ENCODE measurements at places on chromosomes 3 and 15.
A peak's percentile ranks its signal among the peaks of the same experiment; 100 is the strongest.

DNA sequence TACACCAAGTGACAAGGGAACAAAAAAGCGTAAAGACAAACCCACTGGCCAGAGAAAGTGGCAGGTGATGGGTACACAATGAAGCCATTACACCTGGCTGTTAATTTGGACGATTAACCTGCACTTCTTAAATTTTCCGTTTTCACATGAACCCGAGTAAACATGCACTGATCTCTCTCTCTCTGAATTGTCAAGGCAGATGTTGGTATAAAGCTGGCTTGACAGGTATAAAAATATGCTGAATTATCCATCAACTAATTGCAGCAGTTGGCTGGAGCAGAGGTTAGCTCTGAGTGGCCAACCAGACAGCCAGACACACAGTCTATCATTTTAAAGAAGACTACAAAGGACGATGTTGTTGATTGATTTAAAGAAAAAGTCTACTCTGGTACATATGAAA lies 561.7 kb upstream of the ALCAM start:
- DNase-seq: no peak

DNA sequence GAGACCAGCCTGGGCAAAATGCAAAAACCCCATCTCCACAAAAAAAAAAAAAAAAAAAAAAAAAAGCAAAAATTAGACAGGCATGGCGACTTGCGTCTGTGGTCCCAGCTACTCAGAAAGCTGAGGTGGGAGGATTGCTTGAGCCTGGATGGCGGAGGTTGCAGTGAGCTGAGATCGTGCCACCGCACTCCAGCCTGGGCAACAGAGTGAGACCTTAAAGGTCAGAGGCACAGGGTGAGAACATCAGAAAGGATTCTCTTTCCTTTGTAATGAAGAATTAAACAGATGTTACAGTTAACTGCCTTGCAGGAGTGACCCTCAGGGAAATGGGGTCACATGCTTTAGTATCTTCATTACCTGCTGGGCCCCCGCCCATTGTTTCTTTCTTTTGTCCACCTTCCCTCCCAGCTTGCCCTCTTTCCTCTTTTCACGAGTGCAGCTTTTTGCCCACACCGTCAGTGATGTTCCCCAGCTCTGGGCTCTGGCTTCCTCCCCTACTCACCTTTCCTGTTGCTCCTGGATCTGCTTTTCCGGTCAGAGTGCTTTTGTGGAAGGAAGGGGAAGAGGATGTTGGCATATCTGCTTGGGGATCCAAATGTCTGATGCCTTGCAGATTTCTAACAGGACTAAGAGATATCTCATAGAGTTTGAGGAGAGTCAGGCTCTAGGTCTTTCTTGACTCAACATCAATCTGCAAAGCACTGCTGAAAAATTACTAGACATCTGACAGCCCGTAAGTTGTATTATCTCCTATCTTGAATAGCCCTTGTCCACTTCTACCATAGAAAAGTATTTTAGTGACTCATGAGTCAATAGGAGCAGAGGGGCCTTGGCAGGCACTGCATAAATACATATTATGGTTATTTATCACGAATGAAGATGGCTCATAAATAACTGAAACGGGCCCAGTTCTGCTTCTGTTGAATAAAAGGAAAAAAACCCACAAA lies 35.6 kb upstream of the NDUFB4 start:
- DNase-seq: no peak

DNA sequence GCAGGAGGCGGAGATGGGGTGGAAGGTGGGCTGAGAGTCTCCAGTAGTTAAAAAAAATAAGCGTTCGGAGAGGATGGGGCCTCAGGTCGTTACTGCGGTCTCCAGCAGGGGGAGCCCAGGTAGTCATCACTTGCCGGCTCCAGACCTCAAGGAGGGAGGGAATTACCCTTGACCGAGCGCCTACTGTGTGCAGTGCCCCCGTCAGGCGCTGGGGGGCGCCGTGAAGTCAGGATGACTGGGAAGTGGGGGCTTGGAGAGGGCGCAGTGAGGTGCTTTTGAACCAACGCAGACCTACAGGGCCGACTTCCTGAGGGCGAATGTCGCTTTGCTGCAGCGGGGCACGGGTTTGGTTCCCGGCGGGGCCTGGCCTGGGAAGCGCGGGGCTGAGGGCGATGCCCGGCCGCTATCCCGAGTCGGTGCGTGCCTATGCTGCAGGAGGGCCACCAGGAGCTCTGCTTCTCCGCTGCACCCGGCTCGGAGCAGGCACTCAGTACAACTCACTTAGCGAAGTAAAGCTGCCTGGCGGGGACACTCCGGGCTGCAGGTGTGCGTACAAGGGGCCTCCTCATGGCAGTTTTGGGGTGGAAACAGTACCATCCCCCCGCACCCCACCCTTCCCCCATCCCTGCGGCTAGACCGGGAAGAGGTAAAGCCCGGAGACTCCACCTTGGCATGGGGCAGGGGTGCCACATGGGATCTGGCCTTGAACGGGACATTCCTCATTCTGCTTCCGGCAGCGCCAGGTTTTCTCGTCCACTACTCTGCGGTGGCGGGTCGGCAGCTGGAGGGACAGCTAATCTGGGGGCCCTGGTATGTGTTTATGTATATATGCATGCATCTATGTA lies 79.8 kb downstream of the RHCG start:
- peak; percentile 51 for DNase-seq

GRCh38 chr3:20990896-20991295 lies 760.1 kb downstream of the ZNF385D start:
- DNase-seq: no peak

GRCh38 chr3:14516738-14517345 lies 23.3 kb downstream of the GRIP2 start:
- no peak for DNase-seq

DNA sequence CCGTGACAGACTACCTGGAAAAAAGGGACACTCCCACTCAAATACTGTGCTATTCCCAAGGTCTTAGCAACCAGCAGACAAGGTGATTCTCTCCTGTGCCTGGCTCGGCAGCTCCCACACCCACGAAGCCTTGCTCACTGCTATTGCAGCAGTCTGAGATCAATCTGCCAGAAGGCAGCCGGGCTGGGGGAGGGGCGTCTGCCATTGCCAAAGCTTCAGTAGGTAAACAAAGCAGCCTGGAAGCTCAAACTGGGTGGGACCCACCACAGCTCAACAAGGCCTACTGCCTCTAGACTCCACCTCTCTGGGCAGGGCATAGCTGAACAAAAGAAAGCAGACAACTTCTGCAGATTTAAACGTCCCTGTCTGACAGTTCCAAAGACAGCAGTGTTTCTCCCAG lies 128.4 kb upstream of the SETMAR start:
- no peak for DNase-seq

GRCh38 chr3:188905547-188905946 lies 266.2 kb upstream of the TPRG1 start:
- no peak for DNase-seq

- peak; percentile 32 for DNase-seq
These were observed 38.6 kb downstream of the ACSBG1 start for GRCh38 chr15:78195735-78196201.

DNA sequence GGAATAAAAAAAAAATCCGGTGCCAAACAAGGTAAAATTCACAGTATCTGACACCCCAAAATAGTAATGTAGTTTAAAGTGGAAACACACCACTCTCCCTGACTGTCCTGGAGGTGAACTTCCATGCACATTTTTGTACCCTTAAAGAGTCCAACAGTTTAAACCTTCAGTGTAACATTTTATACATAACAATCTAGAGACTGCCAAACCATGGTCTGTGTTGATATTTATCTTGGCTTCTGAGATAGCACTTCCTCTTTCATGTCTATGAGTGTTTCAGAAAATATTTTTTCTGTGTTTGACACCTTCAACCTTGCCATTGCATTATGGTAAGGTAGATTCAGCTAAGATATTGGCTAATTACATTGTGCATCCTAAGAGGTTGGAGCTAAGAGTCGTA lies 13.9 kb downstream of the TMEM45A start:
- DNase-seq: no peak

DNA sequence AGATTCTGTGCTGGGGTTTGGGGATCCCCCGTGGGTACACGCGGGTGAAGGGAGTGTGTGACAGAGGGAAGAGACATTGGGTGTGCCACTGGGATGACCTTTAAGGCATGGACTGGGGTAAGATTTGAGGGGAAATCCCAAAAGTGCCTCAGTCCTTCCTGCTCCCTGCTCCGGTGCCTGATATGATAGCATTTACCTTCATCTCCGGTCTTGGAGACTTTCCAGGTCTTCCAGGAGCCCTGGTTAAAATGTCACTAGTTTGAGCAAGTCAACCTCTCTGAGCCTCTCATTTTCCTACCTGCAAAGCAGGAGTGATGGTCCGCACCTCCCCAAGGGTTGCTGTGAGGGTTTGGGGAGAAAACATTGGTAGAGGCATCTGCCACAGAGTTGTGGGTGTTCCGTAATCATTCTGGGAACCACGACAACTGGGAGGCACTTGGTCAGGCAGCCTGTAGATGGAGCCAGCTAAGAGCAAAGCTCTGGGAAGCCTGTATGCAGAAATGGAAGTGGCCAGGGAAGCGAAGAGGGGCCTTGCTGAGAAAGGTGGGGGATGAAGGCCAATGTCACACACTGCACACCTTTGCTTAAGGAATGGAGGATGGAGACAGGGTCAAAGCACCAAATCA lies 33.9 kb upstream of the KIF23 start:
- DNase-seq: no peak

- no peak for DNase-seq
These were observed 6.2 kb downstream of the MELTF start for GRCh38 chr3:197023241-197023997.

DNA sequence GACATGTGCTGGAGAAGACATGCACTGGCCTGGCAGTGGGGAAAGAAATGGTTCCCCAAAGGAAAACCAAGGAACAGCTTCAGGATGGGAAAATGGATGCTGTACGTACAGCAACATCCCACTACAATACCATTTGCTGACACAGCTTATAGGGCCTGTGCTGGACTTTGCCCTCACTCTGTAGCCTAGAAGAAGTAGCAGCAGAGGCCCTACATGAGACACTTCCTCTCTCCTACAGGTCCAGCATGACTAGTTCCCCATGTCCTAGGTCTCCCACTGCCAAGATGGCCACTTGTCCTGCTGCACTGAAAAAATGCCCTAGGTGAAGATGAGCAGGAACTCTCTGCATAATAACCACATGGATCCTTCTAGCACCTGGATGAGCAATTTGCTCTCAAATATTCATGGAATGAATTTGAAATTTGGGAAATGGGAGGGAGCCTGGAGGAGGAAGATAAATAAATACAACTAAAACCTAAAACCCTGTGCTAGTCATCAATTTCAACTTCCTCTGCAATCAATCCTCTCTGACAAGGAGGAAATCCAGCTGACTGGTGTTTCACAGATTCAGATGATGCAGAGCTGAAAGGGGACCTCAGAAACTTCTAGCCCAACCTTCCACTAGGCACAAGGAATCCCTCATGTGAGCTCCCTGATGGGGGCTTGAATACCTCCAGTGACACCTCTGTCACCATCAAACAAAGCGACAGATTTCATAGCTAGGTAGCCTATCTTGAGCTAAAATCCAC lies 514.3 kb upstream of the PPP2R3A start:
- DNase-seq: no peak

DNA sequence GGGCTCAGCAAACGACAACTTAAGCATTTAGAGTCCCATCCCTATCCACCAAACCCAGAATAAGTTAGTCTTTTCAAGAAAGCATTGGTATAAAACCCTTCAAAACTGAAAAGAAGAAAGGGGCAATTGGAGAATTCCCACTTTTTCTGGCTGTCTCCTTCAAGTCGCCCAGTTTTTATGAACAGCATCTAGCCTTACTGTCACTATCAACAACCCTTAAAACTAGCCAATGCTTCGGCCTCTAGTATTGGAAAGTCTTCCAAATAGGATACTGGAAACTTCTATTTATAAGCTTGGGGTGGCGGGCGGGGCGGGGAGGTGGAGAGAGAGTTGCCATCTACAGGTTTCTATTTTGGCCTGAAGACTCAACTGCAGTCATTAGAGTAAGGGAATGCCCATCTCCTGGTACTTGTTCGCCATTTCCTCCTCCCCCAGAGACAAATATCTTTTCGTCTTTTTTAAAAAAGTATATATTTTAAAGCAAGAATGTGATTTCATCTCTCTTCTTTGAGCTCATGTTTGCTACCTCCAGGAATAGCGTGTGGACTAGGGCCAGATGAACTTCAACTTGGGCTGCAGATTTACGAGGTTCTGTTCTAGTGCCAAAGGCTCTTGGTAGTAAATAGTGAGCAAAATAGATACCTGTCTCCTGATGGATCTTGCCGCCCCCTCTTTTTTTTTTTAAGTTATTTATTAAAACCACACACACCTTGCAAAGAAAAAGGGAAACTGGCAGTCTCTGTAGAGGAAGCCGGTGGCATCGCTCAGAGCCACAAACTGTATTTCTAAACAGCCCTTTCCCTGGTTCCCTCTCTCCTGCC lies 2.7 kb downstream of the BCL6 start:
- DNase-seq: no peak

- DNase-seq: no peak
These were observed 491.3 kb upstream of the AGTR1 start for GRCh38 chr3:148206446-148206845.

GRCh38 chr3:196493292-196493691 lies 10.3 kb downstream of the RNF168 start:
- no peak for DNase-seq

GRCh38 chr15:73784291-73784690 lies 31.1 kb upstream of the INSYN1 start:
- no peak for DNase-seq

DNA sequence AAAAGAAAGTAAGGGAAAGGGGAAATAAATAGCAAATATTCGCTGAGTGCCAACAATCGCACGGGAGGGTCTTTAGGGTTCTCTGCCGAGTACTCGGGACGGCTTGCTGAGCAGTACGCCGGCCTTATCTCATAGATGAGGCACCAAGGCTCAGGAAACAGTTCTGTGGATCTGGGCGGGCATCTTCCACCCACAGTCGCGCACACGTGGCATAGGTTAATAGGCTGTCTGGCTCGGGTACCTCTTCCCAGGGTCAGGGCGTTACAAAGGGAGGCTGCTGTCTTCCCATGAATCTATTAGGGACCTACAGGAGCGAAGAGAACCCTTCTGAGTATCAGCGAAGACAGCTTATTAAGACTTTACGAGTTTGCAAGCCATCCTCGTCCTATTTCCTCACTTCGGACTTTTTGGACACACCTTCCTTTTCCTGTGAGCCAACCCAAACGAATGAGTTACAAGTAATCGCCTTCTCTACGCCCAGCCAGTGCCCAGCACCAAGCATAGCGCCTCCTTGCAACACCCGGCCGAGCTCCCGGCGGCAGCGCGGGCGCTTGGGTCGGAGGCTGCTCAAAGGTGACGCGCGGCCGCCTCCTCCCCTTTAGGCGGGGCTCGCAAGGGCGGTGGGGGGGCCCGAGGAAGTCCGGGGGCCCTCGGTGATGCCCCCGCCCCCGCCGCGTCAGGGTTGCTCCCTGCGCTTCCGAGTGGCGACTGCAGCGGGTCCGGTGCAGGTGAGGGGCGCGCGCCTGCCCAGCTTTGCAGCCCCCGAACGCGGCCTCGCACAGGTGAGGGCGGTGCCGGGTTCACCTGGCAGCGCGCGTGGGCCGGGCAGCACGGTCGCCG lies at the start of gene MCTP2:
MCTP2 (plus strand) TSS at position 679 of the 840 bp plus-strand sequence. CDS start 66,705 bp downstream, outside the sequence.
- peak; percentile 73 for DNase-seq

DNA sequence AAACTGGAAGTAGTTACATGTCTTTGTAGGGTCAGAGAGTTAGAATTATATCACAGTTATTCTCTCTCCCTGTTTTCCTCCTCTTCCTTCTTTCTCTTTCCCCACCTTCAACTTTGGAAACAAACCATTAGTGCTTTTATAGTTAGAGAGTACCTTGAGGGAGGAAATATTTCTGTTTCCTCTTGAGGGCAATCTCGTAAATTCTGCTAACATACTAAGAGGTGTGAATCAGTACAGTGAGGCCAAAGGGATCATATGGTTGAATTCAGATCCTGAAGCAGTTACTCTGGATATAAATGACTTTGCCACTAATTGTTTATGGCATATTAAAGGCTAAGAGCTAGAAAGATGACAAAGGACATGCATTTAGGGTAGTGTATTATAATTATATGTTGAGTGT lies 60.3 kb upstream of the CCNL1 start:
- no peak for DNase-seq

All from T-helper 17 cell (primary cell).